Mucosa of descending colon (tissue), 3 donors: ENCODE measurements at places on chromosomes 3 and 15.

DNA sequence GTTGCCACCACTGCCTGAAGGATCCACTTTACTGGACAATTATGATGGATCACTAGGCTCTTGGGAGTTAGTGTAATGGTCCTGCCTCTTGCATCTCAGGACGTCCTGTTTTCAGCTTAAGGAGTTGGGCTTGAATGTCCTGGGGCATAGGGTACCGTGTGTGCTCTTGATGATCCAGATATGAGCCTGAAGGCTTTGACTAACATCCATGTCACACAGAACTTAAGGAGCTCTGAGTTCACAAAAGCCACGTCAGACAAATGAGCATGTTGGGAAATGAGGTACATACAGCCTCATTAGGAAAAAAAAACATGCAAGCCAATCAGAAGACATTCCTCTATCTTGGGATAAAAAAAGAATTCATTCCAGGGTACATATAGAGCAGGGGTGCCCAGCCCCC is 40.8 kb downstream of the CA12 start:
- no peak for DNase-seq

- peak; percentile 73 for DNase-seq
Observed at GRCh38 chr15:31230630-31231485, 95.8 kb upstream of the KLF13 start.

GRCh38 chr3:138439646-138440045 is 5.2 kb downstream of the ESYT3 start:
- no peak for DNase-seq

GRCh38 chr3:86673991-86674390 is 317.0 kb downstream of the VGLL3 start:
- no peak for DNase-seq

DNA sequence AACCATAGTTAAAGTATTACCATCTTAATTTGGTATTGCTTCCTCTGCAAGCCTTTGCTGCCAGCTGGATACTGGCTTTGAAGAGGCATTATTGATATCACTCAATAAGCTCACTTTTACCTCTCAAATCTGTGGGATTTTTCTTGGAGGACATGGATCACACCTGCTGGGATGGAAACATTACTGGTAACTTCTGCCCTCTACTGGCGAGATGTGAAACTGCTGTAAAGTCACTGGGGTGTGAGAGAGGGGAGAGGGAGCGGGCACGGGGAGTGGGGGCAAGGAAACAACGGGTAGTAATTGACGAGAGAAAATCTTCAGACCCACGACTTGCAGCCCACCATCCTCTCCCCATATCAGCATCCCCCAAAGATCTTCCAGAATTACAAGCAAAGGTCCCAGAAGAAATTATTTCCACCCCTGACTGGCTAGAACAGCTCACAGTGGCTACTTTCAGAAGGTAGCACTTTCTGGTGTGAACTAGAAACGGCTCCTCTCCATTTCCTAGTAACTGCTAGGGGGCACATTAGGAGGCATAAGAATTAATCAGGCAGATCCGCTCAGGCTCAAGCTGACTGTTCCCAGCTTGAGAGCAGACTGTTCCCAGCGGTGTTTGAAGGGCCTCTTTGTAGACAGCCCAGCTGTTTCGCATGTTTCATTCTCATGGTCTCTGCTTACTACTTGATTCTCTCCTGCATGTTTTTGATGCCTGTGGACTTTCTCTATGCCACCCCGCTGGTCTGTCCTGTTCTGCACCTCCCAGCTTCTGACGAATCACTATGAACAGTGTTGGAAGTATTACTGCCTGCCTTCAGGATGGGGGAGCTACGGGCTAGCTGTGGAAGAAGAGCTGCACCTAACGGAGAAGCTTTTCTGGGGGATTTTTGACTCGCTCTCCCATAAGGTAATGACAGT is 230.4 kb upstream of the CHRM5 start:
- peak; percentile 62 for DNase-seq

- no peak for DNase-seq
Observed at GRCh38 chr3:192372616-192373015, 354.7 kb downstream of the FGF12 start.

DNA sequence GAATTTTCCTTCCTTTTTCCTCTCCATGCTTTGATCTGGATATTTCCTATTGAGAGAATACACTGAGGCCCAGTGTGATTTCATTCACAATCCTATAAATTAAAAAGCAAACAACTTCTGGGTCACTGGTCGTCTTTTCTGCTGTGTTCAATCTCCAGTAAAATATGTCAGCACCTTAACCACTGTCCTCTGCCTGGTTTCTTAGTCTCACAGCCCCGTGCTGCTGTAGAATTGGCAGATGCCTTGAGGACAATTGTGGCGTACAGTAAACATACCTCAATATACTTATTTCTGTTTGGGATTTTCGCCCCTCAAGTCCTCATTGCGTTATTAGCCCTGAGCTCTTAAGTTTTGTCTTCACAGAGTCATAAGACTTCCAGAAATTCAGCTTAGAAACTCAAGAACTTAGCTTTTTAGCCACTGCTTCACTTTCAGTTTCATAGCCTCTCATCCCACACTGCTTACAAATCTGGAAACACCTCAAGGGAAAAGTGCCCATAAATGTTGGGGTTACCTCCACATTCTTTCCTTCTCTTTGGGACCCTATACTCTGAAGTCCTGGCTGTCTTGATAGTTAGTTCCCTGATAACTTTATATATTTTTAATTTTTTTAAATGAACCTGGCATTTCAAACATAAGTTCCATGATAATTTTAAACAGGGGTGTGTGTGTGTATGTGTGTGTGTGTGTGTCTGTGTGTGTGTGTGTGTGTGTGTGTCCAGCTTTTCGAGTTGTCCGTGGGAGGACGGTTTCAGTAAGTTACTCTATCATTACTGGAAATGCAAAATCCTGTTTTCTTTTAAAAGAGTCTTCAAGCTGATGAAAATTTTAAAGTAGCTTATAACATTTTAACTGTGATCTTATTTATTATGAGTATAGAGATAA is 238.4 kb upstream of the CTDSPL start:
- no peak for DNase-seq

DNA sequence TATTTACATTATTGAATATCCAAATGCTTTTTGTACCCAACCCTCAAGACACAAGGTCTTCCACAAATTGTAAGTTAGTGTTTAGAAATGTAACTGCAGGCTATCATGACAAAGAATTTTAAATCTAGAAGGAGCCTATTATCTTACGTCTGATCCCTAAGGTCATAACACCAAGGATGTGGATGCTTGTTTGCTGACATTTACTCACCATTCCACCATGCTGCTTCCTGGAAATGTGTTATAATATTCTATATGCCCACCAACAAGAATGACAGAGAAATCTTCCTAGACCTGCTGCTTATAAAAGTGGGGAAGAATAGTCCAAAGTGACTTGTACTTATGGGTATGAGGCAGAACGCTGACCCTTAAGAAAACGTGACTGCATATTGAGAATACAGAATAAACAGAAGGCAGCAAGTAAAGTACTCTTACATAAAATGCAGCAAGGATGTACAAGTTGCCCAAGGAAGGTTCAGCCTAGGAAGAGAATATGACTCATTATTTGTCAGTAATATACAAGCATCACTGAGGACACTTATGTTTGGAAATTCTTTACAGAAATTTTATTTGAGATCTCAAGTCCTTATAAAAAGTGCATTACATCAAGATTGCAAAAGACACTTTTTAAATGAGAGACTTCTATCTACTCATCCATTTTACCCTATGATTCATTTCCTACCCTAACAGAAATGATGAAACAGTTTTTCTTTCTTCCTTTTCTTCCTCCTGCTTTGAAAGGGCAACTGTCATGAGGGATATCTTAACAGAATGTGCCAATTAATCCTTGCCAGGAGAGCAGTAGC is 59.6 kb downstream of the ESYT3 start:
- no peak for DNase-seq

DNA sequence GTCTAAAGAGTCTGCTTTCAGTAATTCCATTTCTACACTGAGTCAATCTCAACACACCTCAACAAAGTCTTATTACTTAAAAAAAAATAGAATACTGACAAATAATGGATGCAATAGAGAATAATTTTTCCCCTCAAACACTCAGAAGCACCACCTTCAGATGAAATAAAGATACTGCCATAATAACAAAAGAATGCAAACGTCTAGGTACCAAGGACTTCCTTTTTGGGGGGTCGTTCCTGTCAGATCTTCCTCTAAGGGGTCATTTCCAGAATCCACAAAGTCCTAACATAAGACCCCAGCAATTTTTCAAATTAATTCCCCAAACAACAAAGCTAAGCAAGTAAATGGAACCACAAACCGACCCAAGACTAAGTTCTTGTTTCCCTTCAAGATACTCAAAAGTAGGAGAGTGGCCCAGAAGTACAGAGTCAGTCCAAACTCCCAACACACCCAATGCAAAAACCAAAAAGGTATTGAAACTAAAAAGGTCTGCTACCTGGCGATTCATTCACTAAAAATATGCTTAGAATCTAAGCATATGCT is 1.3 kb downstream of the RYK start:
- no peak for DNase-seq

DNA sequence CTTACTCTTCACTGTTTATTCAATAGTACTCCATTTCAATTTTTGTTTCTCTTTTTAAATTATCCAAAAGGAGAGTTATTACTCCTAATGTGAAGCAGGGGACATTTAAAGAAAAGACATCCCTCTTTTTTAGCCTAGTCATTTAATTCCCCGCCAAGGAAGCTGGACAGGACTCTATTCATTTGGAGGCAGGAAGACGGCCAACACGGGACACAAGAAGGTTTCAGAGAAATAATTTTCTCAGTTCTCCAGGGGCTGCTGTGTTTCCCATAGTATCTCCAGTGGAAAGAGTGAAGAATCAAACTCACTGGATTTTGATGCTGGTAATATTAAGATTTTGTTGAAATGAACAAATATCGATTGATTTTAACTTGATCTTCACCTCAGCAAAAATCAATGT is 833.7 kb downstream of the ROBO2 start:
- DNase-seq: no peak

- DNase-seq: no peak
Observed at GRCh38 chr15:48415036-48415886, 84.0 kb downstream of the DUT start.

GRCh38 chr3:4493941-4494894 is 1.1 kb downstream of the ITPR1 start:
- peak; percentile 35 for DNase-seq

DNA sequence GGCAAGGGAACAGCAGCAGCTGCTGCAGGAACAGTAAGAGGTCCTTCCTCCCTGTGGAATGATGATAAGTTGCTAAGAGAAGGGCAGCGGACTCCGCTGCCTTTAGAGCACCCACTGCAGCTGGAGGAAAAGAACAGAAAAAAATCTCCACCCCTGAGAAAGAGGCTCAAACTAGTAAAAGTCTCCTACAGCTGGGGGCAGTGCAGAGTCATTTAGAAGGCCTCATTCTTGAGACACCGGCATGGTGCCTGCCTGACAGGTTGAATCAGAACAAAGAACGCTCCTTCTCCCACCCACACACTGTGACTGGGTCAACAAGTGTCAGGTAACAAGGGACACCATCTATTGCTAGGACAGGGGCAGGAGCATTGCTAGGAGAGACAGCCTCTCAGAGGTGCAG is 188.4 kb downstream of the ABHD5 start:
- DNase-seq: no peak

DNA sequence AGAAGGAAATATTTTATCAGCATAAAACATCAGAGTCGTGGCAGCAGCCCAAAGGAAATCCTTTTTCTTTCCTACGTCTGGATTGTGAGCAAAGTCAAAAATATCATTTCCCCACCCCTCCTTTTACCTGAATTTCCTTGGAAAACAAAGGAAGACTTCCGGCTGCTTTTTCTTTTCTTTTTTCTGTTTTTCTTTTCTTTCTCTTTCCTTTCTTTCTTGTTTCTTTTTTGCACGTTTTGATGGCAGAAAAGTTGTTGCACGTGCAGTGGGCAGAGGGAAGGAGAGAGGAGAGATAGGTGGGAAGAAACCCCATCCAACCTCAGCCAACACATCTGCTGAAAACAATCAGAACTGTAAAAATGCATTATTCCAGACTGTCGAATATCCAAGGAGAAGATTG is 544 bp upstream of the MYO1E start:
- DNase-seq: no peak

- peak; percentile 56 for DNase-seq
Observed at GRCh38 chr15:78810362-78811123, 721 bp downstream of the ADAMTS7 start.

DNA sequence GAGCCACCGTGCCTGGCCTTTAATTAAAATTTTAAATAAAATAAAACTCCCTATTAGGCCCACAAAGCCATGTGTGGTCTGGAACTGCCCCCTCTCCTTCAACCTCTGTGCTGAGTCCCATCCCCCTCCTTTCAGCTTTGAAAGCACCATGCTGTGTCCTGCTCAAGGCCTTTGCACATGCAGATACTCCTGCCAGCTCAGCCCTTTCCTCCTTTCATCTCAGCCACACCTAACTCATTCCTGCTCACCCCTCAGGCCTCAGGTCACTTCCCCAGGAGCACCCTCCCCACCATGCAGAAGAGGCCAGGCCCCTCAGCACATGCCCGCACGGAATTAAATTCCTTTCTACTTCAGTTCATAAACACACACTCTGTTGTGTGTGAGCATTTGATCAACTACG is 28.1 kb downstream of the ATRIP start:
- DNase-seq: no peak

- no peak for DNase-seq
Observed at GRCh38 chr15:65920825-65921309, 51.6 kb downstream of the RAB11A start.

- DNase-seq: no peak
Observed at GRCh38 chr15:87245592-87245991, 1010.9 kb downstream of the NTRK3 start.

DNA sequence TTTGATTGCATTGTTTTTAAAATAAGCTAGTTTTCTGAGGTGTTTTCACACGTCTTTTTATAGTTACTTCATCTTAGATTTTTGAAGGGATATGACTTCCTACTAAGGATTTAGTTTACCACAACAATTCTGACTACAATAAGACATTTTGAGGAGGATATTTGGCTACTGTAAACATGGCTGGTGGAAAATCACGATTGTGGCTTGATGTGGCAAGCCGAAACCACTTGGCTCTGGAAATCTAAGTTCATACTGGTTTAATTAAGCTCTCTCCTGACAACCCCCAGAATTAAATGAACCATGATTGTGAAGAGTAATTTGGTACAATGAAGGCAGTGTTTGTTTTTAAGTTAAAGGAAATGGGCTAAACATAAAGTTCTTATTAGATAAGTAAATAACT is 30.8 kb downstream of the ST3GAL6 start:
- DNase-seq: no peak

DNA sequence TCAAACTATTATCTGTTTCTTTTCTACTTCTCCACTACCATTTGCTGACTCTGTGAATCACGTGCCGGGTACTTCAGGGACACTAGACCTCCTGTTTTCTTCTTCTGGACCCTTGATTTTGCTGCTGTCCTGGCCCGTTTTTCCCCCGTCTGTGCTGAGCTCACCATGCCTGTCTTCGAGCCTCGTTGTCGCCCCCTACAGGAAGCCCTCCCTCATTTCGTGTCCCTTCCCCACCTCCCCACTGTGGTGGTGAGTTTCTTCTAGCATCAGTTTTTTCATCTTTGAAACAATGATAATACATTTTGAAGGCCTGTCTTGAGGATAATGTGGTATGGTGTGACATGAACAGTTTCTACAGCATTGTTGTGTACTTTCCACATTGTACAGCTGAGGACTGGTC is 12.8 kb downstream of the GABRG3 start:
- DNase-seq: no peak
